ENCODE measurements at places on chromosomes 5 and 9.

GRCh38 chr9:2787065-2787464 is 56.8 kb downstream of the PUM3 start:
- no peak for DNase-seq

DNA sequence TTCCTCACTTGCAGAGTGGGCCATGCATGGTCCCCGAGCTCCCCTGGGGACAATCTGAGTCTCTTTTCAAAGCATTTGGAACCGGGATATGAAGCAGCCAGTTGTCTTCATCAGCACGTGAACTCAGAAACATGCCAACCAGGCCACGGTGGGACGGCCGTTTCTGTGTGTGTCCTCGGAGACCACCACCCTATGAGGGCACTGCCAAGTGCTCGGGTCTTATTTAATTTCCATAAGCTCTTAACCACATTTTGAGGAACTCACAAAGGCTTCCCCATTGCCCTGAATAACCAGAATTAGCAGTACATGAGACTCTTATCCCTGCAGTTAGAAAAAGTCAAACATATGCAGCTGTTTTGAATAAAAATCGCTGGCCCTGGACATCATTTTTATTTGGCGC is 60.1 kb downstream of the OTULIN start:
- no peak for DNase-seq

DNA sequence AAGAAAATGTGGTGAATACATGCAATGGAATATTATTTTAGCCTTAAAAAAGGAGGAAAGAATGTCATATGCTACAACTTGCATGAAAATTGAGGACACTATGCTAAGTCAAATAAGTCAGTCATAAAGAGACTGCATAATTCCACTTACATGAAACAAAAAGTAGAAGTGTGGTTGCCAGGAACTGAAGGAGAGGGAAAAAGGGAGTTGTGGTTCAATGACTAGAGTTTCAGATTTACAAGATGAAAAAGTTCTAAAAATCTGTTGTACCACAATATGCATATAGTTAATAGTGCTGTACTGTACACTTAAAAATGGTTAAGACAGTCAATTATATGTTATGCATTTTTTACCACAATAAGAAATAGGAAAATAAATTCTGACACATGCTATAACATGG is 95.4 kb downstream of the SLC44A1 start:
- no peak for DNase-seq

DNA sequence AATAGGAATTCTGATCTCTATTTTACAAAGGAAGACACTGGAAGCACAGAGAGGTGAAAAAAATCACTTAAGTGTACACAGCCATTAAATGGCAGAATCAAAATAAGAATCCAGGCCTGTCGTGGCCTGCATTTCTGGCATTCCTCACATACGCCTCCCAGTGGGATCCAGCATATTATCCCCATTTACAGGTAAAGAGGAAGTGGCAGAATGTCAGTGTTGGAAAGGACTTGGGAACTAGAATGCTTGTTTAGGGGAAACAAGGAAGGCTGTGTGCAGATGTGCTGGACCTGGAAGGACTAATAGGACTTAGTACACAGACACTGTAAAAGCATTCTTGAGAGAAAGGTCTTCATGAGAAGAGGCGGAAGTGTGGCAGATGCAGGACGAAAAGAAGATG is 241.8 kb downstream of the TRIM32 start:
- no peak for DNase-seq

DNA sequence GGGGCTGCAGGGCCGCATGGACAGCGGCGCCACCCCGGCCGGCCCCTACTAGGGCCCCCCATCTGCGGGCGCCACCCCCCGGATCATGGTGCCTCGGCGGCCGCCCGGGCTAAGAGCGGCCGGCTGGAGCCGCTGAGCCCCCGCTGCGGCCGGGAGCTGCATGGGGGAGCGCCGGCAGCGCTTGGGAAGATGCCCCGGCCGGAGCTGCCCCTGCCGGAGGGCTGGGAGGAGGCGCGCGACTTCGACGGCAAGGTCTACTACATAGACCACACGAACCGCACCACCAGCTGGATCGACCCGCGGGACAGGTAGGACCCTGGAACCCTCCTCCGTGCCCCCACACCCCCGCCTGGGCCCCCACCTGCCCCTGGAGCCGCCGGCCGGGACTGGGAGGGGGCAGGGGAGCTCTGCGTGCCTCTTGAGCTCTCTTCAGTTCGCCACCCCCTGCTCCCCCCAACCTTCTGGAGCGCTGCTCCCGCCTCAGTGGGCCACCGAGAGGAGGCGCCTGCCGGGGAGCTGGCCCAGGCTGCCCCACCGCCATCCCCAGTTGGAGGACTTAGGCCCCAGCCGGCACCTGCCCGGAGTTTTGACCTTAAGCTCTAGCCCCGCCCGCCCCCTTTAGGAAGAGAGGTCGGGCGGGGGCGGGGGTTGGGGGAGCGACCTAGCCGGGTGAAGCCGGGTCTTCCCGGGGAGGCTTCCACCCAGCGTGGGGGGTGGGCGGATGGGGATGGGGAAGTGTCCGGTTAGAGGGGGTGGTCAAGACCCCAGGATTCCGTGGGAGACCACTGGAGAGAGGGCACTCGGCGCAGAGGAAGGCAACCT is 730 bp downstream of the WWC1 start:
- DNase-seq, result no peak

DNA sequence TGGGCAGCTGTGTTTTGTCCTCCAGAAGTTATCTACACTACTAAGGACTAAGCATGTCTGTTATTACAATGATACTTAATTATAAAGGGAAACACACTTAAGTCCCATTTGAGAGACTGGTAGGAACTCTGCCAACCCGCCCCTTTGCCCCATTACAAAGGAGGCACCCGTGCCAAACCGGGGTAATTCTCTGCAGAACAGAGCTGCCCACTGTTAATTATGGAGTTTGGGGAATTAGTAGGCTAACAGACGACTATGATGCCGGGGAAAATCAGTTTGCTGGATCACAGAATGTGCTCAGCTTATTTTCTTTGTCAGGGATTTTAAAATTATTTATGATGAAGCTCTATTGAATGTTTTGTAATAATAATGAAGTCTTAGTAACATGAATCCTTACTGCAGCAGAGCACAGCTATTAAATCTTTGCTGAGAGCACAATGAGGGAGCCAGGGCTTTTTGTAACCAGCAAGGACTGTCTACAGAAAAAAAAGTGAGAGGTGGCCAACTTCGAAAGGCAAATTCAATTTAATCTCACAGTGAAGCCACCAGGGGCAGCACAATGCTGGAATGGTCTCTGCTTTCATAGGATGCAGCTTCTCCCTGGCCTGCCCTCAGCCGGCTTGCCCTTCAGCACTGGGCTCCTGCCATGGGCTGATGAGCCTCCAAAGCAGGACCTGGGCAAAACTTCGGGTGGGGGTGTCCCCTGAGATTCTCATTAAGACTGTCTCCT is 134.5 kb downstream of the GNAQ start:
- no peak for DNase-seq
